ENCODE measurements at places on chromosomes 12 and 14. TPM values are rescaled to one million over a fixed set of nuclear protein-coding genes. Genes with fewer than 3 reads are reported as not detected.

RND1 gene
- 2.6 TPM for polyA plus RNA-seq

GPX2 gene
- 77.2 TPM for polyA plus RNA-seq

ADCK1 gene
- 5.2 TPM for polyA plus RNA-seq

ANKRD52 gene
- polyA plus RNA-seq: 4.9 TPM

BEST3 gene
- polyA plus RNA-seq: not detected

TUNAR gene
- 0.01 TPM for polyA plus RNA-seq

KLHL28 gene
- polyA plus RNA-seq: 2.6 TPM

GLIPR1 gene
- 2.4 TPM for polyA plus RNA-seq

WNT5B gene
- 13.9 TPM for polyA plus RNA-seq

PWP1 gene
- 12.8 TPM for polyA plus RNA-seq

CCDC38 gene
- not detected for polyA plus RNA-seq

ZC3H14 gene
- polyA plus RNA-seq: 17.5 TPM

WNT1 gene
- 0.05 TPM for polyA plus RNA-seq

SRRM4 gene
- polyA plus RNA-seq: under 0.01 TPM

RFX4 gene
- not detected for polyA plus RNA-seq

KCNMB4 gene
- polyA plus RNA-seq: 0.33 TPM

RDH16 gene
- 0.69 TPM for polyA plus RNA-seq

MIS18BP1 gene
- 7.5 TPM for polyA plus RNA-seq

AMIGO2 gene
- 2.2 TPM for polyA plus RNA-seq

NGB gene
- 0.04 TPM for polyA plus RNA-seq

EXOC3L4 gene
- 0.52 TPM for polyA plus RNA-seq

OR6C2 gene
- polyA plus RNA-seq: not detected

OVCH1 gene
- 0.01 TPM for polyA plus RNA-seq

RDH5 gene
- polyA plus RNA-seq: 12.7 TPM

RNFT2 gene
- polyA plus RNA-seq: 0.09 TPM

BATF gene
- polyA plus RNA-seq: 2.0 TPM

RTL1 gene
- polyA plus RNA-seq: 0.02 TPM

HCAR2 gene
- 53.2 TPM for polyA plus RNA-seq

SSPN gene
- polyA plus RNA-seq: 0.69 TPM

NINJ2 gene
- 3.3 TPM for polyA plus RNA-seq

CAPZA3 gene
- 0.06 TPM for polyA plus RNA-seq

MUCL1 gene
- not detected for polyA plus RNA-seq

FOXA1 gene
- polyA plus RNA-seq: 9.5 TPM

DDX23 gene
- polyA plus RNA-seq: 37.5 TPM

TMEM132D gene
- not detected for polyA plus RNA-seq

SOX5 gene
- 0.24 TPM for polyA plus RNA-seq

SLC25A47 gene
- 0.01 TPM for polyA plus RNA-seq
